ENCODE measurements at places on chromosomes 5 and 9.

DNA sequence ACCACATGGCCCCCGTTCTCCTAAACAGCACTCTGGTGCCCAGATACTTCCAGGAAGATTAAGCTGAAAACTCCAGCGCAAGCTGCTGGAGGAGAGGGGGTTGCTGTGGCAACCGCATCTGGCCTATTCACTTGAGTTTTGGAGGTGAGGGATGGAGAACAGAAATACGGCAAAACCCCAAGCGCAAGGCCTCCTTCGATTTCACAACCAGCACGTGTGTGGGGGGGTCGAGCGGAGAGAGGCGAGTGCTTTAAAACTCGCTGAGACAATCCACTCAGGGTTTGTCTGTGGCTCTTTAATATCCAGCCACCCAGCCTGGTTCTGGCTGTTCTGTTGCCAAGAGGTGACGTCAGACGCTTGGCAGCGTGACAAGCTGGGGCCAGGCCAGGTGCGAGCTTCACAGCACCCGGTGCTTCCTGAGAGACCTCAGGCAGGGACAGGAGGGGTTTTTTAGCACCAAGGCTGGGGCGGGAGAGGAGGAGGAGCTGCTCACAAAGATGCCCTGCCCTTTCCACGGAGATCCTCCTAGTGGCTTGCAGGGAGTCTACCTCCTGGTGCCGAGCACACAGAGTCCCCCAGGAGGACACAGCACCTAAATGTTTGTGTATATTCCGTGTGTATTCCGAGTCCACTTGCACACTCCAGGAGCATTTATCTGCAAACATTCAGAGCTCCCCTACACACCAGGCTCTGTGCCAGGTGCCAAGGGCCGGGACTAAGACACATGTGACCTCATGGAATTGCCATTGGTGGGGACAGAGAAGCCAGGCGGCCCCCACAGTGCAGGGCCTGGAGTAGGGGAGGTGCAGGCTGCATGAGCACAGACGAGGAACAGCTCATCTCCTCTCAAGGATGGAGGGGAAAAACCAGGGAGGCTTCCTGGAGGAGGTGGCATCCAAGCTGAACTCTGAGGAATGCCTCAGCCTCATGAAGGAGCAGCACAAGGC is 194.6 kb downstream of the OLFM1 start:
- no peak for DNase-seq

GRCh38 chr9:82606492-82607382 is 456.2 kb downstream of the RASEF start:
- peak; percentile 34 for DNase-seq

DNA sequence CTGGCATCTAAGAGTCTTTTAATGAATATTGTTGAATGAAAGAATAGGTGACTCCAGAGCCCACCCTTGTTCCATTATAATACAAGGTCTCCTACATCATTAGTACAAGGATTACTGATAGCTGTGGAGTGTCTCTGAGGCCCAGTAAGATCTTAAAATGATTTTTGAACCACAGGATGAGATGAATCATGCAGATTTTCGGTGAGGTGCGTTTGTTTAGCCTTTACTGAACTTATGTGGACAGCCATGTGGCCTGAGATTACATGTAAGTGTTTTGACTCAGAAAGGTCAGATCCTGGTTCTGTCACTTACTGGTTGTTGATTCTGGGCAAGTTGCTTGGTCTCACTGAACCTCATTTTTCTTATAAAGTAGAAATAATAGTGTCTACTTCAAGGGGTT is 21.6 kb downstream of the NFX1 start:
- DNase-seq, result no peak

GRCh38 chr9:80086822-80087345 is 515.1 kb downstream of the TLE4 start:
- DNase-seq, result no peak

- DNase-seq, result no peak
Observed at GRCh38 chr5:13866792-13867191, 77.7 kb downstream of the DNAH5 start.

Measured in HL-60 (cell line).